ENCODE measurements at places on chromosomes 3 and 15.

- peaks cover 25% of the 10 kb centered on the region for H3K27me3 ChIP-seq
- no peak overlapping the region for H3K4me3 ChIP-seq
- DNase-seq: no peak
- peaks cover 24% of the 10 kb centered on the region for H3K4me1 ChIP-seq
- H3K36me3 ChIP-seq: no peaks in the 10 kb centered on the region
Observed at GRCh38 chr3:132242790-132243189, 74.4 kb upstream of the ACP3 start.

GRCh38 chr3:122623031-122623829 lies 45.8 kb downstream of the PARP15 start:
- no peak overlapping the region for H3K4me3 ChIP-seq
- peaks cover 19% of the 10 kb centered on the region for H3K27me3 ChIP-seq

DNA sequence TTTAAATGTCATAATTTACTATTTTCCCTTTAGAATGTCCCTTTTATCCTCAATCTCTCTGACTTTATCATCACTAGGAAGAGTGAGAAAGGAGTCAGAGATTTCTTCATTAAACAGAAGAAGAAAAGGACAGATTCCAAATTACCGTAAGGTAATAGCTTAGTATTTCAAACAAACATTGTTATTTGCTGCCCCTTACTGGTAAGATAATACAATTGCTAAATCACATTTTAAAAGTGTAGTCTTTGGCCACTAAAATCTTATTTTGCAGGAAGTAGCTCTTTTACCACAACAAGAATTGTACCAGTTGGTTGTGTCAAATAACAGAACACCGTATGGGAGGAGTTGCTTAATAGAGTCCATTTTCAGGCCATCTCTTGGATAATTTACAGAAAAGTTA lies 53.7 kb downstream of the CGGBP1 start:
- no peaks in the 10 kb centered on the region for H3K27me3 ChIP-seq
- no peak overlapping the region for H3K27ac ChIP-seq
- H3K4me3 ChIP-seq: no peak overlapping the region
- no peaks in the 10 kb centered on the region for H3K36me3 ChIP-seq
- no peak for DNase-seq
- peaks cover 8% of the 10 kb centered on the region for H3K4me1 ChIP-seq

DNA sequence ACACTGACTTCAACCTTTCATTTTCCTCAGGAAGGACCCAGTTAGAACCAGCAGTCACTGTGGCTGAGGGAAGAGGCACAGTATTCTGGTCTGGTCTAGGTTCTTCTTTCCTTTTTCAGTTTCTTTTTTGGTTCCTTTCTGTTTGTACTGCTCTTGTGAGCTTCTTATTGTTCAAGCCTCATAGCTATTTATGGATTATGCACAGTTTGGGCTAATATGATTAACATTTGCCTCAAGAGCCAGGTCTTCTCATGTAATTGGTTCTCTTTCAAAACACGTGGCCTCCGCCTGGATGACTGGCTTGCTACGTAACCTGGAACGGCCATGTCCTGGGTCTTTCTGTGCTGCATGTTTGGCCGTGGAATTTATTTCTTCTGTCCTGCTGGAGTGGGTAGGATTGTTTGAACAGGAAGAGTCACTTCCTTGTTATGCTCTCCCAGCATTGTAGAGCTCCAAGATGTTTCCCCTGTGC lies 43.3 kb downstream of the RBMS3 start:
- H3K36me3 ChIP-seq: no peaks in the 10 kb centered on the region
- no peak overlapping the region for H3K4me3 ChIP-seq
- no peaks in the 10 kb centered on the region for H3K27me3 ChIP-seq
- no peak for DNase-seq

GRCh38 chr15:37045859-37046740 lies 54.2 kb downstream of the MEIS2 start:
- H3K4me3 ChIP-seq: no peak overlapping the region
- DNase-seq: no peak
- H3K27me3 ChIP-seq: no peaks in the 10 kb centered on the region
- no peak overlapping the region for H3K27ac ChIP-seq
- no peaks in the 10 kb centered on the region for H3K4me1 ChIP-seq

GRCh38 chr15:79474252-79474651 lies 42.1 kb downstream of the MINAR1 start:
- no peaks in the 10 kb centered on the region for H3K4me1 ChIP-seq
- H3K27me3 ChIP-seq: no peaks in the 10 kb centered on the region
- H3K4me3 ChIP-seq: no peak overlapping the region
- no peak for DNase-seq

GRCh38 chr15:91622235-91622634 lies 231.3 kb upstream of the SLCO3A1 start:
- no peaks in the 10 kb centered on the region for H3K36me3 ChIP-seq
- no peak for DNase-seq
- H3K4me3 ChIP-seq: no peak overlapping the region
- no peaks in the 10 kb centered on the region for H3K4me1 ChIP-seq
- no peaks in the 10 kb centered on the region for H3K27me3 ChIP-seq
- no peak overlapping the region for H3K27ac ChIP-seq

DNA sequence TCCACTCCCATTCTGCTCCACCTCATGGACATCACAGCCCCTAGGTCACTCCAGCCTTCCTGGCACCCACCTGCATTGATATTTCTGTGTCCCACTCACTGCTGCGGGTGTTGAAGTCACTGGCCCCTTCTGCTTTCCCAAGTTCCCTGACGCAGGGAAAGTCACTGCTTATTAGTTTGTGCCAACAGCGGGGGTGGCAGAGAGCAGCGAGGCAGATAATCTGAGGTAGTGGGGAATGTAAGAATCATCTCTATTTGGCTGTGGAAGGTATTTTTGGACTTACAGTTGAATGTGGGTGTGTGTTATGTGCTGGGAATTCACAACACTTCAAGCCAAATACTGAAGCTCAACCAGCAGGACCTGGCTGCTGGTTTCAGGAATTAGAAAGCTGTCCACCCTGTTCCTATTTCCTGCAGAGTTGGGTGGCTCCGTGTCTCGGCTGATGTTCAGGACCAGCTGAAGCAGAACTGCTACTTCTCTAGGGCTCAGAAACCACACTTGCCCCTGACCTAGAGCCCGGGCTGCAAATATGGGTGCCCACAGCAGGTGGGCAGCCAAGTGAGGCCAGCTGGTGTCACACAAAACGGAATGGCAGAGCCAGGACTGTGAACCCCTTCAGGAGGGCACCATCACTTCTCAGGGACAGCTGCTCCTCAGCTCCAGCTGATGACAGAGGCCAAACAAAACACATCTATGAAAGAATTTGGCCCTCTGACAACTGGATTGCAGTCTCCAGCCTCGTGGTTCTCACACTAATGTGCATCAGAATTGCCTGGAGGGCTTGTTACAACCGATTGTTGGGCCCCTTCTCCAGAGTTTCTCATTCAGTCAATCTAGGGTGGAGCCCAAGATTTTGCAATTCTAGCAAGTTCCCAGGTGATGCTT lies 57.7 kb downstream of the SEMA5B start:
- H3K36me3 ChIP-seq: no peaks in the 10 kb centered on the region
- no peak for DNase-seq
- H3K4me3 ChIP-seq: no peak overlapping the region
- peaks cover 49% of the 10 kb centered on the region for H3K27me3 ChIP-seq

DNA sequence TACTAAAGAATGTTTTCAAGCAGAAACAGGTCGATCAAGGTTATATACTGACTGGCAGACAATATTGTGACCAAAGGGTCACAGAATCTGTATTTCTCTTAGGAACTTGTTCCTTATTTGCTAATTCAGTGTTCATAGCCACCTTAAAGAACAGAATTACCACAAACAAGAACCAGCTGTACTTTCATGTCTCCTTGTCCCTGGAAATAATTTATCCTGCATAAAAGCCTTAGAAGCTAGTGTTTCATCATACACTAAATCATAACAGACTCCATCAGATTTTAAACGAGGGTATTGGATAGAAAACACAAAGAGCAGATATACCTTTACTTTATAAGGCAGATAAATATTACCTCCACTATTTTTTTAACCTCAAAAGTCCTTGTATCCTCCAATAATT lies 6.4 kb downstream of the DNAJC19 start:
- peak overlapping the region; percentile 60 for H3K27ac ChIP-seq
- H3K27me3 ChIP-seq: no peaks in the 10 kb centered on the region
- H3K4me3 ChIP-seq: no peak overlapping the region
- H3K4me1 ChIP-seq: peaks cover 8% of the 10 kb centered on the region
- H3K36me3 ChIP-seq: peaks cover 71% of the 10 kb centered on the region

DNA sequence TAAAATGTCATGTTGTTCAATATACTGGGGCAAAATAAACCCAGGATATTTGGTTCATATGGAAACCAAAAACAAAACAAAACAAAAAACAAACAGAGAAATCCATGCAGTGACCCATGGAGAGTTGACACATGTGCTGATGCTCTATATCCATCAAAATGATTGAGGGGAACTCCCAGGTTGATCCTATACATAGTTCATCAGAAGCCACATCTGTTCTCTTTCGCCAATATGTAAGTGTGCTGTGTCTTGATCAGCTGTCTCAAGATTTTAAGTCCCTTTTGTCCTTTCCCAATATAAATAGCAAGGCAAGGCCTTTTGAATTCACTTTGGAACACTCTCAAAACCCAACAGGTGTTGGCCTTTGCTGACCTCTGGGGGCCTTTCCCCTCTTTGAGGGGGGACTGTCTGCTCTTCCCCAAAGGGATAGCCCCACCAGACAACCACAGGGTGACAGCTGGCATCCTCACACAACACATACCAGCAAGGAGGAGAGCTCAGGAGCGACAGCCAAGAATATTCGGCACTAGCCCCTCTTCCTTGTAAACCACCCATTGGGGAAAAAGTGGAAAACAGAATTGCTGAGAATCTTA lies 209.4 kb upstream of the CD96 start:
- H3K27me3 ChIP-seq: no peaks in the 10 kb centered on the region
- H3K36me3 ChIP-seq: no peaks in the 10 kb centered on the region
- H3K27ac ChIP-seq: no peak overlapping the region
- no peak overlapping the region for H3K4me3 ChIP-seq

DNA sequence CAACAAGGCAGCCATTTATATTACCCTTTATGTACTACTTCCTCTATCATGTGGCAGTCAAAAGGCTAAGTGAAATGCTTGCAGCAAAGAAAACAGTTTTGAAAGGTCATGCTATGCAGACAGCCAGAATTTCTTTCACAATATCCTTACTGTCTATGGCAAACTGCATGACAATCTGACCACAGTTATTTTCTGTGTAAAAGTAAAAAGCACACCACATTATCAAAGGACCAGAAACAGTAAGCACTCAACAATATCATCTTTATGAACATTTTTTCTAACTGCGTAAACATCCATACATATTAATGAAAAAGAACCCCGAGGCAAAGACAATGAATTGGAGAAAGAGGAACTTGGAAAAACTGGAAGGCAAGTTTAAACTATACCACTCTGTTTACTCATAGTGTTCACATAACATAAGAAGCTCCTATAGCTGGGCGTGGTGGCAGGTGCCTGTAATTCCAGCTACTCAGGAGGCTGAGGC lies 47.9 kb downstream of the PIK3CB start:
- DNase-seq: no peak
- H3K36me3 ChIP-seq: peaks cover 15% of the 10 kb centered on the region
- no peak overlapping the region for H3K27ac ChIP-seq
- no peak overlapping the region for H3K4me3 ChIP-seq
- H3K27me3 ChIP-seq: no peaks in the 10 kb centered on the region

- peaks cover 18% of the 10 kb centered on the region for H3K4me1 ChIP-seq
- H3K36me3 ChIP-seq: peaks cover 10% of the 10 kb centered on the region
- H3K27me3 ChIP-seq: no peaks in the 10 kb centered on the region
- no peak overlapping the region for H3K4me3 ChIP-seq
Observed at GRCh38 chr15:82714016-82714415, 4.3 kb upstream of the AP3B2 start.

DNA sequence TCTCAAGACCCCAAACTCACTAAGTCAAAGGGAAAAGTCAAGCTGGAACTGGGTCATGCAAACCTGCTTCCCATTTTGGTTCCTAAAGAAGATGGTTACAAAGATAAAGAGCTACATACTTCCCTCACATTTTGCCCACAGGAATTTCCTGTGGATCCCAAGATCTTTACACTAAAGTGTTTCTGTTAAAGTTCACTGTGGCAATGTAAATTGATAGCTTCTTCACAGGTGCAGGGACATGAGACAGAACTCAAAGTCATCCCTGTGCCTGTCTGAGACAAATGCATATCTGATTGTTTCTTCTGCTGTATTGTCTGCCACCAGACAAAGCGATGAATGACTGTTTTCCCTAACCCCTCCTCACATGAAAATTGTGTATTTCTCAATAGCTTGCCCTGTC lies 567.8 kb downstream of the ZIC1 start:
- no peaks in the 10 kb centered on the region for H3K4me1 ChIP-seq
- no peaks in the 10 kb centered on the region for H3K27me3 ChIP-seq
- no peak for DNase-seq
- no peaks in the 10 kb centered on the region for H3K36me3 ChIP-seq
- no peak overlapping the region for H3K4me3 ChIP-seq

GRCh38 chr3:171462224-171462623 lies 2.0 kb upstream of the TNIK start:
- H3K4me1 ChIP-seq: peaks cover 30% of the 10 kb centered on the region
- no peaks in the 10 kb centered on the region for H3K27me3 ChIP-seq
- DNase-seq: no peak
- peak overlapping the region; percentile 97 for H3K4me3 ChIP-seq
- peak overlapping the region; percentile 33 for H3K27ac ChIP-seq

GRCh38 chr3:63685340-63685739 lies 32.9 kb downstream of the SNTN start:
- H3K4me1 ChIP-seq: no peaks in the 10 kb centered on the region
- no peaks in the 10 kb centered on the region for H3K36me3 ChIP-seq
- DNase-seq: no peak
- no peaks in the 10 kb centered on the region for H3K27me3 ChIP-seq
- H3K27ac ChIP-seq: no peak overlapping the region

DNA sequence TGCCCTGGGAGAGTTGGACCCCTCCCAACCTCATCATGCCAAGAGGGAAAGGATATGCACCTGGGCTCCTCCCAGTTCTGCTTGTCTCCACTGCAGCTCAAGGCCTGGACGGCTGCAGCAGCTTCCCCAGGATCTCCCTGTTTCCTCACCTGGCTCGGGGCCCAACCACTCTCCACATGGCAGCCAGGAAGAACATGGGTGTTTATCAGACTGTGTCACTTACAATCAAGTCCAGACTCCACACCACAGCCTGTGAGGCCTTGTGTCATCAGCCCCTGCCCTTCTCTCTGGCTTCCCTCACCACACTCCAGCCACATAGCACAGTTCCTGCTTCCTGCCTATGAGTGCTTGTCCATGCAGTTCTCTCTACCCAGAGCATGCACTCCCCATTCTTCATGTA lies 534.4 kb downstream of the EPHB1 start:
- no peaks in the 10 kb centered on the region for H3K36me3 ChIP-seq
- H3K27ac ChIP-seq: no peak overlapping the region
- no peak overlapping the region for H3K4me3 ChIP-seq
- DNase-seq: no peak
- no peaks in the 10 kb centered on the region for H3K27me3 ChIP-seq
- H3K4me1 ChIP-seq: no peaks in the 10 kb centered on the region

DNA sequence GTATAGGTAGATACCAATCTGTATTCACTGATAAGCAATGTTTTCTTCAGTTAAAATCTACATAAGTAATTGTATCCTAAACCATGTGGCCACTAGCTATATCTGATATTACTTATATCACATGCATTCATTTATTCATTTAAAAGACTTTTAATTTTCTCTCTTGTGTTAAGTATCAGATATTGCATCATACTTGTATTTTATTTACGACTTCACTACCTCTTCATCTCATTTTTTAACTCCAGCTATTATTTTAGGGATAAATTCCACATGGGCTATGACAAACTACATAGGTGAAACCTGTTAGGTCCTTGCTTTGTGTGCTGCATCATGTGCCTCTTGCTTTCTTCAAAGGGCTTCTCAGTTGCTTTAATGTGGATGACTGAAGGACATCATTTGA lies 1018.3 kb downstream of the ZPLD1 start:
- no peak overlapping the region for H3K4me3 ChIP-seq
- DNase-seq: no peak
- H3K4me1 ChIP-seq: no peaks in the 10 kb centered on the region
- no peaks in the 10 kb centered on the region for H3K27me3 ChIP-seq
- H3K27ac ChIP-seq: no peak overlapping the region
- H3K36me3 ChIP-seq: no peaks in the 10 kb centered on the region

Measured in Calu3 (cell line).